ENCODE measurements at places on chromosomes 11 and 22.
A peak's percentile ranks its signal among the peaks of the same experiment; 100 is the strongest.

DNA sequence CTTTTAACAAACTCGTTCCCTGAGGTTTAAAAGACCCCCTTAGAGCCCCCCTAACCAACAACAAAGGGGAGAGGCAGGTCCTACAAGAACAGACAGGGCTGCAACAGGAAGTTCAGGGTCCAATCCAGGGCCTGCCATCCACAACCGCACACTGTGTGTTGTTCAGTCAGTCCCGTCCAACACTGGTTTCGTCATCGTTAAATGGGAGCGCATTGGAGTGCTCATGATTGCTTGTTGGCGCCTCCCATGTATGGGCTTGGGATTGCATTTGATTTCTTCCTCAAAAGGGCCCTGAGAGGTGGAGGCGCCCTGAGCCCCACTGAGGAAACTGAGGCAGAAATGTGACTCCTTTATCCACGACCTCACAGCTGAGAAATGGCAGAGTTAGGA is 174.1 kb downstream of the MN1 start:
- DNase-seq: no peak

GRCh38 chr22:45224988-45225731 is 15.5 kb downstream of the KIAA0930 start:
- DNase-seq: no peak

- no peak for DNase-seq
Observed at GRCh38 chr11:74138021-74138420, 32.8 kb downstream of the C2CD3 start.

DNA sequence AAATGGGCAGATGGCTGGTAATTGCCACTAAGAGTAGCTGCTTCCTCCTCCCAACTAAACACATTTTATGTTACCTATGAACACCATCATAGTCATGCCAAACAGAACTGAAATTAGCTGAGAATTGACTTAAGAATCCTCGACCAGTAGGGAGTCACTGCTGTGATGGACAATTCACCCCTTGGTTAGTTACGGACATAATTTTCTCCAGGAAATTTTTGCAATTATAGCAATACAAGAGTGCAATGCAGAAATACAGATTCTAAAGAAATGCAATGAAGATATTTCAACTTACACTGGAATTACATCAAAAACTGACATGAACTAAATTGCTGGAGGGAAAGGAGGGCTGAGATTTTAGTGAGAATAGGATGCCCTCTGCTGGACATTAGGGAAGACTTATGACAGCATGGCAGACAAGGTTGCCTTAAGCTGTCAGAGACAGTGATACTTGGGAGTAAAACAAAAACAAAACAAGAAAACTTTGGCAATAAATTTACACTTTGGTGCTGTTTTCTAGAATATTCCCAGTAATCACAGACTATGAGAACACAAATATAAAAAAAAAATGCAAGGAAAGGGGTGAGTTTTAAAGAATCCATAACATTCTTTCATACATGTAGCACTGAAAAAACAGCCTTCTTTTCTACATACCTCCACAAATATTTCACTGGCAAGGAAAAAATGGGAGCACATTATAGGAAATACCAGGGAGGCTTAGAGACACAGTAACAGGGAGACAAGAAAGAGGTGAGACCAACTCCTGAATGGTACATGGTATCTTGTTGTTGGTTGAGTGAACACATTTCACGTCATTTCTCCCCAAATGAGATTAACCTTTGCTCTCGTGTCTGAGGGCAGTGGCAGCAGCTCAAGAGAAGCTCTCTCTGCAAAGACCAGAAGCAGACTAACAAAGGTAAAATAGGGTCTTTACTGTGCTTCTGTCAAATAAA is 11.2 kb upstream of the PPP2R1B start:
- peak; percentile 59 for DNase-seq

- peak; percentile 59 for DNase-seq
Observed at GRCh38 chr22:36873614-36874308, 13.0 kb downstream of the NCF4 start.

DNA sequence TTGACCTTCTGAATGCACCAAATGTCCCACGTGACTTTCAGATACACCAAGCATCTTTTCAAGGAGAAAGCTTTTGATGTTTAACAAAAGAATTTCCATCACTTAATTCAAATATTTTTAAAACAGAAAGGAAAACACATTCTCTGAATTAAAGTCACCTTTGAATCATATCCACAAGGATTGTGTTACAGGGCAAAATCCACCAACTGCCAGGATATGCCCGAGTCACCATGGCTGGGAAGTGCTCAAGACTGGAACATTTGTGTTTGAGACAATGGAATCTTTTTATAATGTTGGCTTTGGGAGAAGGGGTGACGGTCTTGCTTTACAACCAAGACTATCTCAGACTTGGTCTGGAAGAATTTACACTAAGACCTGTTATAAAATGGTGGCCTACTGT is 40.8 kb downstream of the BID start:
- DNase-seq: peak; percentile 55

- no peak for DNase-seq
Observed at GRCh38 chr11:27281276-27281675, 81.7 kb downstream of the CCDC34 start.

DNA sequence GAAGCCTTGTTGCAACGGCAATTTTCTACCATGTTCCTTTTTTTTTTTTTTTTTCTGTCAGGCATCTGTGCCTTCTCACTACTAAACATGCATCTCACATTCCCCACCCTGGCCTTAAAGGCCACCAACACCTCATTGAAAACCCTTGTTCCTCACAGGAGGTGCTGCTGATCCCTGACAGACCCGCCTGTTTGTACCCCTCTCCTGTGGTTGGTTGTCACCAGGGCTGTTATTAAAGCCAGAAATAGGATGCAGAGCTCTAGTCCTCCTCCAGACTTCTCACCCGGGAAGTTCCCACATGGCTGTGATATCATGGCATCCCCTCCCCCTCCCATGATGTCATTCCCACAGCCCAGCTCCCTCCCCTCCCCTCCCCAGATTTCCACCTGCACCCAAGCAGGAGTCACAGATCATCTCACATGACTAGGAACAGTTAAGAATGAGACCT is 302.8 kb upstream of the NCAM1 start:
- DNase-seq: no peak

DNA sequence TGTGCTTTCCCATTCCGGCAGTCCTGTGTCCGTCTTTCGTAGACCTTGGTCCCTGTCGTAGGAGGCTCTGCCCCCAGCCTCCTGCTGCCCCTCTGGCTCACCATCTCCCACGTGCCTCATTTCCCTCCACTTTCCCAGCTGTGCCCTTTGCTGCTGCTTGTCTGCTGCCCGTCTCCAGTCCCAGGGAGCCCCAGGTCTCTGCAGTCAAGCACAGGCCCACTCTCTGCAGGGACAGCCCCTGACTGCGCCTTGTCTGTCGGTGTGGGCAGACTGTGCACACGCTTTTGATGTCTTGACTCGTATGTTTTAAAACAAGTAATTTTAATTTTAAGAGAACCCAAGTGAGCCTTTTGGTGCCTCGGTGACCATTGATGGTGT is 12.4 kb downstream of the DGCR8 start:
- no peak for DNase-seq

GRCh38 chr11:457111-457760 is 7.2 kb downstream of the PTDSS2 start:
- DNase-seq: no peak

- no peak for DNase-seq
Observed at GRCh38 chr22:42857845-42858481, 890 bp upstream of the ARFGAP3 start.

DNA sequence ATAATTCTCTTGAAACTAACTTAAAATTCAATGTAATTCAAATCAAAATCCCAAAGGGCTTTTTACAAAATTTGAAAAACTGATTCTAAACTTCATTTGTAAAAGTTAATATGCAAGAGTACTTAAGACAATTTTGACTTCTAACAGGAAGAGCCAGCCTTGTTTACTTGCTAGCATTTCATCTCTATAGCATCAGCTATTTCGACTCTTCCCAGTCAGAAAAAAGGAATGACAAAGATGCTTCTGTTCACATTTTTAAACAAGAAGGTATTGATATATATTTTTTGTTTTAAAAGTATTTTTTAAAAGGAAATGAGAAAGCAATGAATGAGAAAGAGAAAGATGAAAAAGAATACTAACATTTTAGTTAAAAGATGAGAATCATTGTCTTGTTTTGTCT is 16.4 kb downstream of the SLN start:
- no peak for DNase-seq

DNA sequence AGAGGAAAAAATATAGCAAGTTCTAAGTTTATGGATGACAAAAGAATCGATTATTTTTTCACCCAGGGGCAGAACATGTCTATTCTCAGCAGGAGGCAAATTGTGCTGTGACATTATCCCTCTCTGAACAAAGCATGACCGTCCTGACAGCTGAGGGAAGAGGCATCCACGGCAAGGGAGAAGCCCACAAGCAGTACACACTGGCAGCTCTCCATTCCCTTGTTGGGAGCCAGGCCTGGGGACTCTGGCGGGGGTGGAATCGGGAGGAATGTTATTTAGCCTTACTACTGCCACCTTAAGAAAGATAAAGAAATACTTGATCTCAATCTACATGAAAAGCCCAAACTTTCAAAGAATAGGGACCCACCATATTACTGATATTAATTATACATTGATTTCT is 3.4 kb downstream of the KIRREL3 start:
- DNase-seq: no peak

GRCh38 chr11:121703201-121703600 is 250.4 kb upstream of the SORL1-AS1 start:
- no peak for DNase-seq

GRCh38 chr11:105699203-105699602 is 89.3 kb downstream of the GRIA4 start:
- no peak for DNase-seq

DNA sequence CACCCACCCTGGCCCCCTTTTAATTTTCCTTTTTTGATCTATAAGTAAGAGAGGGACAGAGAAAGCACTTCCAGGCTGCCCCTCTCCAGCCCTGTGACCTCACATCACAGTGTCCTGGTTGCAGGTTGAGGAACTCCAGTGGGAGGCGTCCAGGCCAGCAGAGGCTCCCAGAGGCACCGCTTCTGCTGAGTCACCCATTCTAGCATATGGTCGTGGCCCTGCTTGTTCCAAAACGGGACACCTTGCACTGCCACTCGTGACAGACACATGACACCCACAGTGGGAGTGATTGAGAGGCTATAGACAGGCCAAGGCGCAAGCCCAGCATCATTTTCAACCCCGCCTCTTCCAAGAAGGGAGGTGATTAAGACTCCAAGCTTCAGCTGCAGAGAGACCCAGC is 16.0 kb upstream of the TMPRSS4 start:
- no peak for DNase-seq

DNA sequence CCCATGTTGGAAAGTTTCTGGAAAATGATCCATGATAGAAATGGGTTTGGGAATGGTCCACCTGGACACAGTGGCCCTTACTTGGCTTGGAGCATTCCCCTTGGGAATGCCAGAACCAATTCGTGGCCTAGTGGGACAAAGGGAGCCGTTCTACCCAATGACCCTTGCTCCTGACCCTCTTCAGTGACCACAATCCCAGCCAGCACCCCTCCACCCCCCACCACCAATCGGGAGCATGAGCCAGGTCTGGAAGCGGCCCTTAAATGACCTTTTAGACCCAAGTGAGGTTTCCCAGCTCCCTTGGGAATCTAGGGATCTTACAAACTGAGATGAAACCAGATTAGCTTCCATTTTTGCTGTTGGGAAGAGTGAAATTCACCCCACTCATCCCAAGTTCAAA is 51.3 kb upstream of the CDON start:
- DNase-seq: no peak

DNA sequence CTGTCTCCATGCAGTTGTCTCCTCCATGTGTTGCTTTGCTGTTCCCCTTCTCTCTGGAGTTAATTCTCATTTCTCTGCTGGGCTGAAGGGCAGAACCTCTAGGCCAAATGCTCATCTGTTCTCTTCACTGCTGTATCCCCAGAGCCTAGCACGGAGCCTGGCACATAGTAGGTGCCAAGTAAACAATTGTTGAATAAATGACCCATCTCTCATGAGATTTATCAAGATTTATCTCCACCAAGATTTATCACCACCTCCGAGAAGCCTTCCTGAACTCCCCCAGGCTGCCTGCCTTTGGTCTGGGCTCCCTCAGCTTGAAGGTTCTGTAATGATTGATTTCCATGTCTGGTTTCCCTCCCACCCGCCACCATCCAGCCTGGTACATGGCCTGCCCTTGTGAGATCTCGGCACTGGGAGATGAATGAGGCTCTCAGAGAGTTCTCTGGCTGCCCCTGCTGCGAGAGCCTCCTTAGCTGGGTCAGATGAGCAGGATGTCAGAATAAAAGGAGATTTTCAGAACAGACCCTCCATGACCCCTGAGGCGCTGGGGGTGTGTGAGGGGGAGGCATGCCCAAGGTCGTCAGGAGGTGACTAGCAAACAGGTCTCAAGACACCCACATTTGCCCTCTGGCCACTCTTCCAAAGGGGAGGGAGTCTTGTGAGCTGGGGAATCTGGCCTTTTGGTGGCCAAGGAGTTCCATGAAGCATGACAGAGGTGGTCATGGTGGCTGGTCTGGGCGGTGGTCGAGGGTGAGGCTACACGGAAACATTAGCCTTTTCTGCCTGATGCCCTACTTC is 2.4 kb upstream of the GDPD5 start:
- no peak for DNase-seq

GRCh38 chr11:78685156-78685555 is 110.5 kb upstream of the NARS2 start:
- DNase-seq: no peak

DNA sequence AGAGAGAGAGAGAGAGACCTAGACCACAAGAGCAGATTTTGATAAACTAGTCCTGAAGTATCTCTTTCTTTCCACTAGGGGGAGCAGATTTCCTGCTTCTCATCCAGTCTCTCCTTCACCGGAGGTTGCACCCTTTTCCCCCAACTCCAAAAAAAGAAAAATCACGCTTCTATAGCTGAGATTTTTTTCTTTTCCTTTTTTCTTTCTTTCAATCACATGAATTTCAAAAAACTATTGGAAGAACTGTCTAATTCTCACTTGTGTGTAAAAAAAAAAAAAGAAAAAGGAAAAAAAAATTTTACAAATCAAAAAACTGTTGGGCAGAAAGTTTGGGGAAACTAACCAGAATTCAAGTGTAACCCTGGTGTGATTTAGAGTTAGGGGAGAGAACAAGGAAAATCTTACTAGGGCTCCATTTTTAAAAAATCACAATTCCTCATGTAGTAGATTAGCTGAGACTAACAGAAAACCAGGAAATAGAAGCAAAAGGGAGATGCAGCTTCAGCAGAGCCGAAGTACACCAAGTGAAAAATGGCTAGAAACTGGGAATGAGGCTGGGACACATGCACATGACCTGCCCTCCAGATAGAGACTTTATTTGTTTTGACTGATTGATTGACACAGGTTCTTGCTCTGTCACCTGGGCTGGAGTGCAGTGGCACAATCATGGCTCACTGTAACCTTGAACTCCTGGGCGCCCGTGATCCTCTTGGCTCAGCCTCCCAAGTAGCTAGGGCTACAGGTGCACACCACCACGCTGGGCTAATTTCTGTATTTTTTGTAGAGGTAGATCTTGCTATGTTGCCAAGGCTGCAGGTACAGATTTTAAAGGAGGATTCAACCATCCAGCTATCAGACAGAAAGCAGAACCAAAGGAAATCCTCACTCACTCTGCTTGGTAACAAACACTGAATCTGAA is 27.1 kb downstream of the SDHD start:
- peak; percentile 41 for DNase-seq

GRCh38 chr11:74319139-74319816 is 7.8 kb upstream of the P4HA3 start:
- peak; percentile 98 for DNase-seq
